ENCODE measurements at places on chromosomes 11 and 22. TPM values are rescaled to one million over a fixed set of nuclear protein-coding genes. Genes with fewer than 3 reads are reported as not detected.

OR52N4 gene
- total RNA-seq: 0.26 TPM

NPTXR gene
- total RNA-seq: 4.2 TPM

DNA sequence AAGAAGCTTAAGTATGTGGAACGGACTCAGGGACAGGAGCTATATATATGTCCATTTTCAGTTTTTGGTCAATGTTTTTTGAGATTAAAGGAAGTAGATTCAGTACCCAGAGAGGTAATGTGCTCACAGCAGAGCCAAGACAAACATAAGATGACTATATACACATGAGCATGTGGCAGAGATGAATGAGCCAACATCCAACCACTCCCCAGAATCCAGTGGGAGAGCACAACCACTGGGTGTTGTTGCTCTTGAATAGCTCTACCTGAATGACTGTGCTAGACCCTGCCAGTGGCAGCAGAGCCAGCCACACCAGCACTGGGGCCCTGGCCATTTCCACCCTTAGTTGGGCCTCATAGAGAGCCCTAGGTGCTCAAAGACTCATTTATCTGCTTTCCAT, 10.7 kb upstream of the SYTL2 start:
- H3K27me3 ChIP-seq: no peaks in the 10 kb centered on the region
- H3K36me3 ChIP-seq: no peaks in the 10 kb centered on the region
- DNase-seq: no peak
- H3K4me3 ChIP-seq: no peak overlapping the region
- peaks cover 11% of the 10 kb centered on the region for H3K4me1 ChIP-seq
- no peak overlapping the region for H3K27ac ChIP-seq

GRCh38 chr11:65045728-65046127, 4.7 kb downstream of the SAC3D1 start:
- no peak overlapping the region for H3K4me3 ChIP-seq
- no peaks in the 10 kb centered on the region for H3K27me3 ChIP-seq
- no peak overlapping the region for H3K27ac ChIP-seq
- H3K4me1 ChIP-seq: no peaks in the 10 kb centered on the region
- DNase-seq: no peak

DNA sequence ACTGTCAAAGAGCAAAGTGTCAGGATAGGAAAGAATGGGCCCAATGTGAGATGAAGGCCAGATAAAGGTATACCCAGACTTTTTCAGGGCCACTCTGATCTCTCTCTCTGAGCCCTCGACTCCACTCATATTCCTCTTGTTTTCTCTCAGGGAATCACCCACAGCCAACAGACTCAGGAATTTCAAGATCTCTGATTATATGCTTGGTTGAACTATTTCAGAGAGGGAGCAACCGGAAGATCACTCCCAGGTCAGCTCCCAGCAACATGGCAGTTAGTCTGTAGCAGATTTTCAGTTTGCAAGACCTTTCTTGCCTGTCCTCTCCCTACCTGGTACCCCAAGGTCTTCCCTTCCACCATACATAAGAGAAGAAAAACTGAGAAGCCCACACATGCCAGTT, 102.5 kb downstream of the C11orf58 start:
- H3K27ac ChIP-seq: no peak overlapping the region
- no peak for DNase-seq
- H3K4me1 ChIP-seq: no peaks in the 10 kb centered on the region
- H3K36me3 ChIP-seq: no peaks in the 10 kb centered on the region

- H3K4me1 ChIP-seq: peaks cover 27% of the 10 kb centered on the region
- peaks cover under 1% of the 10 kb centered on the region for H3K36me3 ChIP-seq
Observed at GRCh38 chr11:36077368-36077767, 133.5 kb downstream of the LDLRAD3 start.

All from lung (tissue), 17 donors.